Stimulated activated CD8-positive, alpha-beta memory T cell treated with anti-CD3 and anti-CD28 coated beads, Interleukin-7, amount 100 ng/mL, for 1 hour (primary cell): ENCODE measurements at places on chromosomes 13 and 19.

GRCh38 chr19:50415661-50416033, 3.1 kb upstream of the SPIB start:
- DNase-seq = no peak

DNA sequence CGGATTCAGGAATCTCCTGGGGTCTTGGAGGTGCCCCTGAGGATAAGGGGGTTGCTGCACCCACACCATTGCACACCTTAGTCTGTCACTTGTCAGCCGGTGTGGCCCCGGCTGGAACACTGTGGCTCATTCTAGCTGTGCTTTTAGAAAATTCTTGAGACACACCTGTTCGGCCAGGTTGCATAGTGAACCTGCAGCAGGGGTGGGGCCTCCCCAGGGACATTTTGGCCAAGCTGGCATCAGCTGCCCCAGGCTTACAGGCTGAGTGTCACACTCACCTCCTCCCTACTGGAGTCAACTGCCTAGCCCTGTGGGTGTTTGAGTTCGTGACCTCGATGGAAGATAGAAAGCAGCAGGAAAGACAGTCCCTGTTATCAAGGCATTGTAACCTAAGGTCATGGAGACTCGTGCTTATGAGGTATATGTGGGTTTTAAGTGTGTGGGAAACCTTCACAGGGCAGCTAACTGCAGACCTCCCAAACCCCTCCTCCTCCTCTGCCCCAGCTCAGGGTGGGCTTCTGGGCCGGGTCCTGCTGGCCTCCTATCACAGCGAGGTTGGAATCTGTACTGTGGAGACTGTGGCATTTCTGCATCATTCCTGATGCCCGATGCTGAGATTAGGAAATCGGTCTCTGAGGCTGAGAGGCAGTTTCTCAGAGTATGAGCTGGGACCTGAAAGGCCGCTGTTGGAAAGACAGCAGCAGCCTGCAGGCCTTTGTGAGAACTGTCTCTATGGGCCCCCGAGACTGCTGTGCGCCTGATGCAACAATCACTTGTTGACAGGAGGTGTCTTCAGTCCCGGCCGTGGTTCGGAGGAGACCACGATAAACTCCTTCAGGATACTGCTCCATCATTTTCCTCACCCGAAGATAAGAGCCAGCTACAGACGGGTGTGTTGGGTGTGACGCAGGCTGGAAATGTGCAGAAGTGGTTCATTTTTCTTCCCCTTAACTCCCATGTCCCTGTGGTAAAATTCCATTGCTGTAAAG, 72.2 kb downstream of the ATP11A start:
- DNase-seq = no peak

- no peak for DNase-seq
Observed at GRCh38 chr13:27482983-27483382, 32.6 kb upstream of the MTIF3 start.

- DNase-seq = no peak
Observed at GRCh38 chr19:16330806-16331690, 6.4 kb downstream of the KLF2 start.

DNA sequence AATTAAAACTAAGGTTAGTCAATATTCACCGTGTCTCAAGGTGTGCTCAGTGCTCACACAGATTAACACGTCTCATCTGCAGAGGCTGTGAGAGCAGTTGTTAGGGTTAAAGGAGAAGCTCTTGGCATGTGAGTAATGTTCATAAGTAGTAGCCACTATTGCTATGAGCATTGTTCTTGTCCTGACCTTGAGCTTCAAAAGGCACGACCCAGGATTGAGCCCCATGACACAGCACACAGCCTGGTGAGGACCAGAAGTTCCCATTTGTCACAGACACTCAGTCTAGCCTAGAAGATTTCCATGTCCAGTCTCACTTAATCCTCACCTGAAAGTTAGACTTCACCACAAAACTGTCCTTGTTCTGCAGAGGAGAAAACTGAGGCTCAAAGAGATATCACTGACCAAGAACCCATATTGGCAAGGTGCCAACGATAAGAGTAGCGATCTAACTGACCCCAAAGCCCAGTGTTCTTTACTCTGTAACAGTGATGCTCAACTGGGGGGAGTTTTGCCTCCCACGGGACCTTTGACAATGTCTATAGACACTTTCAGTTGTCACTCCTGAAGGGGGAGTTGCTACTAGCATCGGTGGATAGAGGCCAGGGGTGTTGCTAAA, 26.0 kb downstream of the FPR3 start:
- DNase-seq = no peak

GRCh38 chr19:21705393-21705792, 62.0 kb downstream of the ZNF100 start:
- DNase-seq = no peak

DNA sequence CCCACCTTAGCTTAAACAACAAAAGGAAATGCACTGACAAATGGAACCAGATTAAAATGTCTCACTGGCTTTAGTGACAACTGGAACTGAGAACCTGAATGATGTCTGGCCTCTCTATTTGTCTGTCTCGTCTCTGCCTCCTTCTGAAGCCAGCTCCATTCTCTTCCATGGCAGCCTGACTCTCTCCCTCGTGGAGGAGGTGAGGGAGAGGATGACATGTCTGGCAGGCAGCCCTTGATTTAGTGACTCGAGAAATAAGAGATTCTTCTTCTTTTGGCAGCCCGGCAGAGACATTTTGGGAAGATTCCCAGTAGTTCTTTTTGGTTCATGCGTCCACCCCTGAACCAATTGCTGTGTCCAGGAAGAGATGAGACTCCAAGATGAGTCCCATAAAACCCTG, 131.7 kb downstream of the KLF5 start:
- DNase-seq = no peak

DNA sequence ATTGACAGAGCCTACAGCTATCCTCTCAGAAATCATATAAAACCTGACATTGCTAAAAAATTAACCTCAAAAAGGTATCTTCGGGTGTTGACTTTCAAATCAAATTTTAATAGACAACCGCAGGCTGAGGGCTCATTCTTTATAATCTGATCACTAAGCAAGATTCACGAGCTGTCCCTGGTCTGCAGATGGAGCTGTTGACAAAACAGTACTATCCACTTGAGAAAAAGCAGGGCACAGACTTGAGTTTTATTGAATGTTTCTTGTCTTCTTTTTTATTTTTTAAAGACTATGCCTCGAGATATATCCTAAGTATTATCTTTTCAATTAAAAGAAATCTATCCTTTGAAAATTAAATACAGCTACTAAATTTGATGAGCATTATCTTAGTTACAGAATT, 540.5 kb downstream of the PCDH9 start:
- no peak for DNase-seq

DNA sequence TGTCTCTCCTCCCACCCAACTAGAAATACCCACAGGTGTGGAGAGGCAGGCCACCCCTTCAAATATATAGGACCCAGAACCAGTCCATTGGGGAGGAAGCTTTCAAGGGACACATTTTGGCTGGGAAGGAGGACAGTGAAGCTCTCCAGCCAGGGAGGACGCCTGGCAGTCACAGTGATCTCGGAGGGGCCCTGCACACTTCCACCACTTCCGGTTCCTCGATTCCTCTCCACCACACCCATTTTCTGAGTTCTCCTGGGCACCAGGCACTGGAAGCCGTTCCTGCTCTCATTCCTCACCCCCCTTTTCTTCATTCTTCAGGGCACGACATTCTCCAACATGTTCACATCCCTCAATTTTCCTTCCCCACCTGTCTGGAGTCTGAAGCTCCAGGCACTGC, 30.4 kb upstream of the CEACAM21 start:
- no peak for DNase-seq
